SJCRH30 (cell line): ENCODE measurements at places on chromosomes 4 and X. TPM values are rescaled to one million over a fixed set of nuclear protein-coding genes. Genes with fewer than 3 reads are reported as not detected.

PLK4 gene
- total RNA-seq, result 55.7 and 66.5 TPM in 2 replicates

XPNPEP2 gene
- total RNA-seq, result 0.14 and 0.25 TPM in 2 replicates

HPGD gene
- total RNA-seq, result not detected in 2 replicates

ERCC6L gene
- 34.8 and 36.6 TPM in 2 replicates for total RNA-seq

DNA sequence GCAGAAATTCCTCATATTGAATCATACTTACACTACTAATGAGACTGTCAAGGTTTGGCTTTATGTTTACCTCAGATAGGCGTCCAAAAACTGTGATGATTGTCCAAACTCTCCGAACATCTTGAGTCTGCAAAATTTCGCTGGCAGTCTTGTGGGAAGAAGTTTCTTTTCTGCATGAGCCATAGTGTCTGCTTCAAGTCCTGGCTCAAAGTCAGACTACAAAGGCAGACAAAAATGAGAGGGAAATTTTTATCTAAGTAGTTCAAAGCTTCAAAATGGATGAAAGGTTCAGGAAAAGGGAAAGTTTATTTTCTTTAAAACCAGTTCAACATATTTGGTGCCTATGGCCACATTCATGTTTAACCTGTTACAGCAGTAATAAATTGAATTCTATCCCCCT, 40.7 kb downstream of the PALLD start:
- no peaks in the 10 kb centered on the region for H3K36me3 ChIP-seq
- H3K27me3 ChIP-seq, result no peaks in the 10 kb centered on the region
- DNase-seq, result no peak
- no peak overlapping the region for H3K27ac ChIP-seq
